ENCODE measurements at places on chromosomes 6 and 20. TPM values are rescaled to one million over a fixed set of nuclear protein-coding genes. Genes with fewer than 3 reads are reported as not detected.
A peak's percentile ranks its signal among the peaks of the same experiment; 100 is the strongest.

The OR2B6 gene
- not detected for total RNA-seq

The EYS gene
- not detected for total RNA-seq

The MAK gene
- total RNA-seq: not detected

The CLPSL1 gene
- not detected for total RNA-seq

The C20orf202 gene
- not detected for total RNA-seq

The HLA-DQA1 gene
- total RNA-seq: 1.1 TPM

The FAM217A gene
- not detected for total RNA-seq

The MOCS1 gene
- total RNA-seq: 6.6 TPM

- no peaks in the 10 kb centered on the region for H3K36me3 ChIP-seq
- H3K27ac ChIP-seq: no peak overlapping the region
- H3K4me3 ChIP-seq: no peak overlapping the region
- no peaks in the 10 kb centered on the region for H3K27me3 ChIP-seq
These were observed 45.1 kb upstream of the FAM83D start for GRCh38 chr20:38880952-38881735.

DNA sequence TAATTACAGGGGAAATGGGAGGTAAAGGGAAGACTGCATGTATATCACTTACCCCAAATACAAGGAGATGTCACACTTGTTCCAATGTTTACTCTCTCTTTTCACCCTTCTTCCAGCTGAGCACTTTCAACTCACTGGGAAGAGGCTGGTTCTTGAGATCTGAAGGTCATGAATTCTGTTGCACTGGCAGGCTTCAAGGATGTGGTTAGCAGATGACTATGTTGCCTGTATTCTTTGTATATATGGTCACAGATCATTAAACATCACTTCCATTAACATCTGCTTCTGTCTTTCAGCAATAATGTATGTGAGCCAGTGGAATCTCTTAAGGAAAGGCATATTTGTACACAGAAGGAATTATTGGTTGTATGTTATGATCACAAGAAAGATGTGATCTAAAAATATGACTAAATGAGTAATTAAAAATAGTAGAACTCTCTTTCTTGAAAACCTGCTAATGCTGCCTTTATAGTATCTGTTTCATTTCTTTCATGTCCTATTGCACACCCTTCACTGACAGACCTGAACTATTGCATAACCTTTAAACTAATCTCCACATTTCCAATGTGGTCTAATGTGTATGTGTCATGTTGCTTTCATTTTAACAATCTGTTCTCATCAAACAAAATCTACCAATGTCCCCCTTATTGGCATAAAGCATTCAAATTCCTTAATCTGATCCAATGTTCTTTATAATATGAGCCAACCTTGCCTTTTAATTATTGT, 131.4 kb upstream of the EPHA7 start:
- DNase-seq: no peak
- H3K4me3 ChIP-seq: no peak overlapping the region
- no peaks in the 10 kb centered on the region for H3K36me3 ChIP-seq
- H3K27me3 ChIP-seq: no peaks in the 10 kb centered on the region

GRCh38 chr6:90197854-90198496, 98.7 kb downstream of the BACH2 start:
- DNase-seq: no peak
- no peaks in the 10 kb centered on the region for H3K27me3 ChIP-seq
- no peaks in the 10 kb centered on the region for H3K36me3 ChIP-seq
- H3K4me3 ChIP-seq: no peak overlapping the region
- H3K27ac ChIP-seq: no peak overlapping the region

DNA sequence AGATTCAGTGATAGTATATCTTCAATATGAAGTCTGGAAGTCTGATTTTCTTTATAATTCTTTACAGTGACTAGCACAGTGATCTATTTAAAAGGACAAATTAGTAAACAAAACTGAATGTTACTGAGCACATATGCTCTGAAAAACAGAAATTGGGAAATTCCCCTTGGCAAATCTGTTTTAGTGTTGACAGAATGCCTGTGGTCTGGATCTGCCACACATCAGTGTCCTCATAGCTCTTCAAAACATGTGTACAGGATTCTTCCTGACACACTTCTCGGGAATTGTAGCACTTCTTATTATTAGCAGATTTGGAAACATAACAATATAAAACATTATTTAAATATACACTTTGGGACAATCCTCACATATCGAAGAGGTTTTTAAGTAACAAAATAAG, 354.3 kb downstream of the COL12A1 start:
- no peaks in the 10 kb centered on the region for H3K36me3 ChIP-seq
- DNase-seq: no peak
- no peak overlapping the region for H3K4me3 ChIP-seq
- no peaks in the 10 kb centered on the region for H3K4me1 ChIP-seq
- H3K27ac ChIP-seq: no peak overlapping the region
- no peaks in the 10 kb centered on the region for H3K27me3 ChIP-seq

DNA sequence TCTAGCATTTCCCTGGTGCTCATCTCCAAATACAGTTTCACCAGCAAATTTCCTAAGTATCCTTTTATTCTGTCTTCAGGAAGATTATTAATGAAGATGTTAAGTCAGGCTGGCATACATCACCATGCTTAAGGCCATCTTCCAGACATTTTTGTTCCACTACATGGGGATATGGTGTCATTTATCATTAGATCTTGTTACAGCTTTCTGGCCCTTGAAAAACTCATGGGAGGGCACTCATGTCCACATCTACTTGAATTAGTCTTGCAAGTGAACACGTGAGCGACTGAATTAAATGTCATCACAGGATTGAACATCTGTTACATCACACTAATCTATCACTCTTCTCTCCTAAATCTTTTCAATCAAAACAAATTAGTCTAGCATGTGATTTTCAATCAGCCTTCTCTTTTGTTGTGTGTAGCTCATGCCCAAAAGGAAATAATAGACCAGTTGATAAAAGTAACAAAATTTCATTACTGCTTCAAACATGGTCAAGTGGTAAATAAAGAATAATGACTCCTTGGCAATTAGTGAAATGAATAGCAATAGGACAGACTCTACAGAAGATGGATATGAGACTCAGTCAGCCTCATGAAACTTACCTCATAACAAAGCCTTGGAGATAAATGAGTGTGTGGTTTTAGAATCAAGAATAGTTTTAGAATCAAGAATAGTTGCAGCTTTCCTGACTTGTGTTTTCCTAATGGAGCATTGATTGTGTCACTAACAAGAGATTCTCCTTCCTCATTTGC, 80.5 kb downstream of the MTFR2 start:
- H3K4me1 ChIP-seq: peaks cover 11% of the 10 kb centered on the region
- no peak for DNase-seq
- H3K27ac ChIP-seq: no peak overlapping the region
- no peak overlapping the region for H3K4me3 ChIP-seq

DNA sequence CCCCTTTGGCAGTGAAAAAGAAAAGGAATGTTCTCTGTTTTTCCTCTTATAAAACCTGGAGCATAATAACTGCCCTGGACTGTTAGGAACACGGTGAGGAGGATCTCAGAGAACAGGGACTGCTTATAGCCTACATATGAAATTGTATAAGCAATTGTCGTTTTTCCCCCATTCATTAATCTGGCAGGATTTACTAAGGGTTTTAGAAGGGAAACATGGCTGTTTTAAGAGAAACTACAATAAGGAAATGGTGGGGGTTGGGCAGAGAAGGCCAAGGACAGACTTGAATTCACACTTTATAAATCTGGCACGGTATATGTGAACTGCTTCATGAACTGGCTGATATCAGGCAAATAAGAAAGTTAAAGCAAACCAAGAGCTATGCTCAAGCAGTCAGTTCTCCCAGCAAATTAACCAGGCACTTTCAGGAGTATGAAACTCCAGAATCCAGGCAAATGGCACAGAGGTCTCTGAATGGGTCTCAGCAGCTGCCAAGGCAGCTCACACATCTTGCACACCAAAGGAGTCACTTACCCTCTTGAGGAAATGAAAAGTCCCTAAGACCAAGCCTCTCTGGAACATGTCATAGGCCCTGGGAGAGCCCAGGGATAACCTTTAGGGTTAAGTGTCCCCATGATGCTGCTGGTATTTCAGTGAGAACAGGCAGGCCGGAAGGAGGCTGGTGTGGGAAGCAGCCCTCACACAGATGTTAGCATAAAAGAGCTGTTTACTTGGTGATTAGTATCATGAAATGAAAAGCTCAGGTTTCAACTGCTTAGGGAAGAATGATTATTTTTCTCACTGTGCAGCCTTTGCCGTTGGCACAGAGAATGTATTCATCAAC, 260.5 kb upstream of the MARCKS start:
- H3K27ac ChIP-seq: peak overlapping the region; percentile 71
- no peaks in the 10 kb centered on the region for H3K27me3 ChIP-seq
- peaks cover 32% of the 10 kb centered on the region for H3K4me1 ChIP-seq
- peak; percentile 77 for DNase-seq
- H3K36me3 ChIP-seq: no peaks in the 10 kb centered on the region
- H3K4me3 ChIP-seq: no peak overlapping the region

- no peak overlapping the region for H3K4me3 ChIP-seq
- no peaks in the 10 kb centered on the region for H3K36me3 ChIP-seq
- H3K27ac ChIP-seq: no peak overlapping the region
- no peaks in the 10 kb centered on the region for H3K27me3 ChIP-seq
- H3K4me1 ChIP-seq: no peaks in the 10 kb centered on the region
These were observed 79.4 kb upstream of the NRN1 start for GRCh38 chr6:6085928-6086668.

- H3K27ac ChIP-seq: no peak overlapping the region
- H3K27me3 ChIP-seq: no peaks in the 10 kb centered on the region
- H3K4me3 ChIP-seq: no peak overlapping the region
These were observed 21.6 kb upstream of the GFOD1 start for GRCh38 chr6:13508711-13509705.

- H3K27ac ChIP-seq: no peak overlapping the region
- no peak for DNase-seq
- H3K36me3 ChIP-seq: no peaks in the 10 kb centered on the region
- peak overlapping the region; percentile 17 for H3K4me3 ChIP-seq
- peaks cover 11% of the 10 kb centered on the region for H3K27me3 ChIP-seq
These were observed 33.2 kb downstream of the PHACTR1 start for GRCh38 chr6:12749531-12750379.

GRCh38 chr20:63536241-63536977, 767 bp downstream of the PTK6 start:
- H3K36me3 ChIP-seq: no peaks in the 10 kb centered on the region
- peak; percentile 57 for DNase-seq
- peak overlapping the region; percentile 28 for H3K4me3 ChIP-seq
- H3K27me3 ChIP-seq: no peaks in the 10 kb centered on the region

DNA sequence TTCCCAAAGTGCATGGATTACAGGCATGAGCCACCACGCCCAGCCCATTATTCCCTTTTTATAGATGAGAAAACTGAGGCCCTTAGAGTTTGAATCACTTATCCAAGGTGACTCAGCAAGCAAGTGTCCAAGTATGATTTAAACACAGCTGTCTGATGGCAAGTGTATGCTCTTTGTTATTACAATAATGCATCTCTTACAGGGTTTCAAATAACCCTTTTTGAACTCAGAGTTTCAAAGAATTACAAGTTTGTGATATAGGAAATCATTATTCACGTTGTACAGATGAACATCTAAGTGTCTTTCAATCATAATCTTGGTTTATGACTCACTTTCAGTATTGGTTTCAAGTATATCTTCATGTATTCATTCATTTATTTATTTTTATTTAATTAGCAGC, 63.0 kb downstream of the CD83 start:
- H3K4me3 ChIP-seq: no peak overlapping the region
- no peaks in the 10 kb centered on the region for H3K36me3 ChIP-seq
- no peak overlapping the region for H3K27ac ChIP-seq
- DNase-seq: no peak

GRCh38 chr6:165573671-165574070, 89.4 kb downstream of the PDE10A start:
- H3K4me3 ChIP-seq: no peak overlapping the region
- no peaks in the 10 kb centered on the region for H3K27me3 ChIP-seq
- H3K4me1 ChIP-seq: no peaks in the 10 kb centered on the region
- H3K36me3 ChIP-seq: no peaks in the 10 kb centered on the region
- H3K27ac ChIP-seq: peak overlapping the region; percentile 16

GRCh38 chr6:51626391-51626790, 461.0 kb downstream of the PKHD1 start:
- no peaks in the 10 kb centered on the region for H3K4me1 ChIP-seq
- H3K27ac ChIP-seq: no peak overlapping the region
- H3K36me3 ChIP-seq: no peaks in the 10 kb centered on the region
- DNase-seq: no peak
- H3K27me3 ChIP-seq: no peaks in the 10 kb centered on the region

DNA sequence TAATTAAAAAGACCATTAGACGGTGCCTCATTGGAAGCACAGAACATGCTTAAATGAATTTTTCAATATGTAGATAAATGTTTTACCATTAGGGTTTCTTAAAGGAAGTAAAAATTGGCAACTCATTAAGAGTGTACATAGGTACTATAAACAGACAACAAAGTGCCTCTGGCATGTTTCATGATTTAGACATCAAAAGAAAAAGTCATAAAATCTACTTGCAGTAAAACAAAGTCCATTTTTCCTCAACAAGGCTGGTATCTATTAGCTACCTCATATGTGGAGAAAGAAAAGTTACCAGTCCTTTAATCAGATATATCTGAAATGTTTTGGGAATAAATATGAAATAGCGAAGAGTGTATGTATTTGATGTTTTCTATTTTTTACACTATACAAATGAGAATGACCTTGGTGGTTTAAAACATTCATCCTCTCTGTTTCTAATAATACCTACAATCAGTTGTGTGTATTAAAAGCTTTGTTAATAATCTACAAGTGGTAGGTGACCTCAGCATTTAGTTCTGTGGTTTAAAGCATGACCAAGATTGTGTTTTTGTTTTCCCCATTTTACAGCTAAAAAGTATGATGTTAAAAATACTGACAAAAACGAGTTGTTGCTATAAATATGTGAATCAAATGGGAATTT, 87.5 kb downstream of the HDGFL1 start:
- no peak for DNase-seq
- no peaks in the 10 kb centered on the region for H3K36me3 ChIP-seq
- no peak overlapping the region for H3K4me3 ChIP-seq
- H3K27ac ChIP-seq: no peak overlapping the region
- no peaks in the 10 kb centered on the region for H3K4me1 ChIP-seq
- no peaks in the 10 kb centered on the region for H3K27me3 ChIP-seq

DNA sequence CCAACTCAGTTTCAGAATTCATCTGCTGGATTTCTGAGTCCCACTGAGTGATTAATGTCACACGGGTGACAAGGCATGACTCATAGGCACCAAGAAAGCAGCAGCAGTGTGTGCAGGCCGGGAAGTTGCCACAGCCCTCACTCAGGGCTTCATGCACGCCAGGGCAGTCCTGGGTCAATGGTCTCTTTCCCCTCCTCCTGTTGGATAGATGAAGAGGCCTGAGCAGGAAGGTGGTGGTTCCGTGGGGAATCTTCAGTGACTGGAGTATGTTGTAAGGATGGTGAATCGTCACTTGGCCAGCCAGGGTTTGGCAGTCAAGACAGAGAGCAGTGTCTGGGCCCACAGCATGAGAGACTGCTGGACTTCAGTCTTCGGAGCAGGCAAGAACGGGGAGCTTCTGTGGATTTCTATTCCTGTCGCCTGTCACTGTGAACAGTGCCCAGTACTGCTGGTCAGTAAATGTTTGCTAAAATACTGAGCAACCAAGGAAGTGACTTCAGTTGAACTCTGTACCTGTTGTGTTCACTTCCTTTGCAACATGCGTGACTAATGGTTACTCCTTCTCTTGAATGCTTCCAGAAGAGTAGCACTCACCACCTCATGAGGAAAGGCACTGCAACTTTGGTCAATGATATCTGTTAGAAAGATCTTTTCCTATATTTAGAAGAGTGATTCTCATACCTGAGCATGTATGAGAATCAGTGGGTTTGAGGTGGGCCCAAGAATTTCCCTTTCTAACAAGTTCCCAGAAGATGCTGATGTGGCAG, 62.0 kb upstream of the CD93 start:
- H3K27me3 ChIP-seq: no peaks in the 10 kb centered on the region
- DNase-seq: no peak
- H3K4me1 ChIP-seq: peaks cover 5% of the 10 kb centered on the region
- H3K36me3 ChIP-seq: no peaks in the 10 kb centered on the region
- H3K4me3 ChIP-seq: no peak overlapping the region

Measured in stomach (tissue), 19 donors.